Adrenal gland (tissue), 19 donors: ENCODE measurements at places on chromosomes 11 and 22. TPM values are rescaled to one million over a fixed set of nuclear protein-coding genes. Genes with fewer than 3 reads are reported as not detected.

DNA sequence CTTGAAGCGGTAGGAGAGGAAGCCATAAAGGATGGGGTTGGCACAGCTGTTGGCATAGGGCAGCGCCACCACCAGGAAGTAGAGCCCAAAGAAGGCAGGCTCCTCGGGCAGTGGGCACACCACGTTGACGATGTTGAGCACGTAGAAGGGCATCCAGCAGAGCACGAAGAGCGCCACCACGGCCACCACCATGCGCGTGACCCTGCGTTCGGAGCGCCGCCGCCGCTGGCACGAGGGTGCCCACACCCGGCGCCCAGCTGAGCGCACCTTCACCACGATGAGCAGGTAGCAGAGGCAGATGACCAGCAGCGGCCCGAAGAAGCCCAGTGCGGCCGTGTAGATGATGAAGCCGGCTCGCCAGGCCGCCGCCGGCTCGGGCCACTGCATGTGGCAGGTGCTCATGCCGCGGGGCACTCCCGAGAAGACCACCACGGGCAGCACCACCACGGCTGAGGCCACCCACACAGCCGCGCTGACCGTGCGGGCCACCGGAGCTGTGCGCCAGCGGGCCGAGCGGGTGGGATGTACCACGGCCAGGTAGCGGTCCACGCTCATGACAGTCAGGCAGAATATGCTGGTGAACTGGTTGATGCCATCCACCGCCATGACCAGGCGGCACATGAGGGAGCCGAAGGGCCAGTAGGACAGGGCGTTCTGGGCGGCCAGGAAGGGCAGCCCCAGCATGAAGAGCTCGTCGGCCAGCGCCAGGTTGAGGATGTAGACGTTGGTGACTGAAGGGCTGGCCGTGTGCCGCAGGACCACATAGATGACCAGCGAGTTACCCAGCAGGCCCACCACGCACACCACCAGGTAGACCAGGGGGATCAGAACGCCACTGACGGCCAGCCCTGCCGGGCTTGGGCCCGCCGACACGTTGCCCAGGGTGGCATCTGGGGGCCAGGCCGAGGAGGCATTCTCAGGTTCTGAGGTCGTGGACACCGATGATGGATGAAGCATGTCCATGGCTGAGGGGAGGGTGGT is 5.1 kb downstream of the SSTR3 start:
- DNase-seq = peak; percentile 3

DNA sequence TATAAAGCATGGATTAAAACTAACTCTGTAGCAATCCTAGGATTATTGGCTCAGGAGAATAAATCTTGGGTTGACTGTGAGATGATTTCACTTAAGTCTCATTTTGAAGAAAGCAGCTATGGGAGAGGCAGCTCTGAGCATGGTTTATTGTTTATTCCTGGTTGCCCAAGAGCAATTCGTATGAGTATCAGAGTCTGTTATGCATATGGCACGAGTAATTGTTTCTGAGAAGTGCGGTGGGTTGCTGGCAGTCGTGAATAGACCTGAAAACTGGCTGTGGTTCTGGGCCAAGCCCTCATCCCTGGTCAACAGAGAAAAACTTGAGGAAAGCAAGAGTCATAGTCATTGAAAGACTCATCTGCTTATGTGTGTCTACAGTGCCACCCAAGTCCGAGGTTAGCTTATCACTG is 26.8 kb downstream of the DIXDC1 start:
- DNase-seq = no peak

DNA sequence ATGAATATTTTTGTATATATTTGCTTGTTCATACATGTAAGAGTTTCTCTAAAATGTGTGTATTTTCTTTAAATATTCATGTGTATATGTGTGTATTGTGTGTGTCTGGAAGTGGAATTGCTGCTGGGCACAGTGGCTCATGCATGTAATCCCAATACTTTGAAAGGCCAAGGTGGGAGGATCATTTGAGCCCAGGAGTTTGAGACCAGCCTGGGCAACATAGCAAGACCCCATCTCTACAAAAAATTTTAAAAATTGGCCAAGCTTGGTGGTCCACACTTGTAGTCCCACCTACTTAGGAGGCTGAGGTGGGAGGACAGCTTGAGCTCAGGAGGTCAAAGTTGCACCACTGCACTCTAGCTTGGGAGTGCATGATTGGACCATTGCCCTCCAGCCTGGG is 4.7 kb upstream of the LGR4 start:
- DNase-seq = no peak

DNA sequence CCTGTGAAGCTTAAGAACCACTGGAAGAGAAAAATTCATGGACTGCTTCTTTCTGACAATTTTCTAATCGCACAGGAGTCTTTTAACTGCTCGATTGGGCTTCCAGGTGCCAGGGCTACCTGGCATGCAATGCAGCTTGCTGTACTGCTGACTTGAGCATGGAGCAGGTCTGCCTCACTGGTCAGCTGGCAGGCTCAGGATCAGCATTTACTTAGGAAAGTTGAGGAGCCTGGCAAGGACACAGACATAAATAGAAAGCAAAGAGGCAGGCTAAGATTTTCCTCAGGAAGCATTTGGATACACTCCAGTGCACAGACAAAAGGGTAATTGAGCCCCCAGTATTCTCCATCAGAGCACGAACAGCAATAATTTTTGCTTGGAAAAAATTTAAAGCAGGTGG is 163.5 kb downstream of the CSNK2A3 start:
- DNase-seq = no peak

VSIG10L2 gene
- total RNA-seq = not detected

GRCh38 chr11:15278128-15278527 is 163.4 kb downstream of the INSC start:
- no peak for DNase-seq

MUC2 gene
- total RNA-seq = 0.31 TPM

- no peak for DNase-seq
Measured at GRCh38 chr11:108774037-108774730, 109.3 kb downstream of the DDX10 start.

- no peak for DNase-seq
Measured at GRCh38 chr22:46001426-46002106, 24.6 kb upstream of the WNT7B start.

TESMIN gene
- total RNA-seq = 6.6 TPM

GRCh38 chr11:34546511-34547209 is 33.1 kb upstream of the ELF5 start:
- DNase-seq = no peak

GRCh38 chr22:48277868-48278581 is 1515.6 kb downstream of the TBC1D22A start:
- no peak for DNase-seq

TMPRSS6 gene
- total RNA-seq = not detected

- peak; percentile 93 for DNase-seq
Measured at GRCh38 chr11:123145220-123145619, 49.8 kb downstream of the CLMP start.

- no peak for DNase-seq
Measured at GRCh38 chr11:72430741-72431570, 3.4 kb downstream of the CLPB start.

FIBP gene
- total RNA-seq = 67.2 TPM

- no peak for DNase-seq
Measured at GRCh38 chr11:93519179-93519578, 24.0 kb downstream of the SMCO4 start.

- no peak for DNase-seq
Measured at GRCh38 chr11:123426789-123427188, 3.3 kb upstream of the GRAMD1B start.

TRPM5 gene
- 1.1 TPM for total RNA-seq

DNA sequence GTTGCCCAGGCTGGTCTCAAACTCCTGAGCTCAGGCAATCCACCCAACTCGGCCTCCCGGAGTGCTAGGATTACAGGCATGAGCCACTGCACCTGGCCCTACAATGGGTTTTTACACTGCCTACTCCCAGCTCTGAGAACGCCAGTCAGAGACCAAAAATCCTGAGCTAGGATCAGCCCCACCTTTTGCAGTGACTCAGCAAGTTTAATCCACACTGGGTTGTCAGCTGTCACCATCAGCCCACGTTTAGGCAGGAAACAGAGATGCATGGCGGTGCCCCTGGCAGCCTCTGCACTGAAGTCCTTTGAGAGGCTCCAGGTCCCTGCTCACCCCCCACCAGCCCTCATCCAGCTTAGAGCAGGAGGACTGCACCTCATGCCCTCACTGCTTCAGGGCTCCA is 117.6 kb downstream of the ARHGAP8 start:
- DNase-seq = no peak

MYOD1 gene
- total RNA-seq = not detected

KCTD14 gene
- 15.0 TPM for total RNA-seq

SCGB2A2 gene
- total RNA-seq = not detected

PAMR1 gene
- total RNA-seq = 14.9 TPM

DNA sequence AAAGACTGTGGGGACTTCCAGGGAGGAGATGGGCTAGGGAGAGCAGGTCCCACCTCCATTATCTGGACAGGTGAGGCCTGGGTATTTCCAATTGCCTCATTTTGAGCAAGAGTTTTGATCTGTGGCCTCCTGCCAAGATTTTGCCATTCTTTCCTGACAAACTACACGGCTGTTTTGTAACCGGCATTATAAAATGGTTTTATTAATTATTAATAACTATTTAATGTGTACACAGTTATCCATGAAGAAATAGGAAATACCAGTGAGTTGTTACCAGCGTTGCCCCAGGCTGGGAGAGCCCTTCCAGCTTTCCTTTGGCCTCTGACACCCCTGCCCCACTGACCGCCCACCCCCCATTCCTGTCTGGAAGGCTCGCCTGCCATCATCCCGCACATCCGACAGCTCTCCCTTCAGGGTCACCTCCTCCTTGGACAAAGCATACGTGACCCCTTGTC is 14.9 kb upstream of the SEC14L3 start:
- no peak for DNase-seq

GRCh38 chr11:66720223-66720898 is 8.7 kb downstream of the SPTBN2 start:
- DNase-seq = peak; percentile 98

LYVE1 gene
- total RNA-seq = 275 TPM
